Activated T-cell treated with anti-CD3 and anti-CD28 coated beads for 4 hours (primary cell): ENCODE measurements at places on chromosomes 6 and 20.

GRCh38 chr20:34712525-34713192 lies 8.5 kb downstream of the TP53INP2 start:
- no peak for DNase-seq

DNA sequence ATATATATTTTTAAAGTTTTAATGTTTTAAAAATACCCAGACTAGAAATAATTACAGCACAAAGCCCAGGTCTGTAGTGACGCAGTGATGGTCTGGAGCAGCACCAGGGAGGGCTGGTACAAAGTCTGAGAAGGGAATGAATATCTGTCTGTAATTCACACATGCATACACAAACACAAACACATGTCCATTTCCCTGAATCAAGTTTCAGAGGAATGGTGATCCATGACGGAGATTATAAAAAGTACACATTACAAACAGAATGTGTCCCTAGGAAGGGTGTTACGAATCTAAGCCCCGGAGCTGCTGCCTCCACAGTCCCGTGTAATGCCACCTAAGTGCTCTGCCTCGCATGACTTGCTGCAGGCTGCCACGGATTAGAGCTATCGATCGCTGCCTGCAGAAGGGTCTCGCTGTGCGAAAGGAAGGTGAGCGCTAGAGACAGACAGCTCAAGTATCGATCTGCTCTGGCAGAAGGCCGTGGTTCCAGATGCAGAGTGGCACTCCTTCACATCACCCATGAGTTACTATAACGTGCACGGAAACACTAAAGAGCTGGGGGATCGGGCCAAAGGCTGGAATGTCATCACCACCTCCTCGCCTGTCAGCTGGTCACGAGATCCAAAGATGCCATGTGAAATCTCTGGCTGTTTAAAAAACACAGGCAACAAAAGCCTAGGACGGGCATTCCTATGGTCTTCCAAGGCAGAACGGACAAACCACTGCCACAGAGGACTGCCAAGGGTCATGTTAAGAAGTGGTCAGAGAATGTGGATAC lies 87.1 kb downstream of the INSM1 start:
- no peak for DNase-seq

- DNase-seq: no peak
Observed at GRCh38 chr6:44222486-44223318, 693 bp upstream of the SLC29A1 start.

GRCh38 chr6:136784910-136785746 lies 7.1 kb downstream of the MAP3K5 start:
- DNase-seq: no peak

- no peak for DNase-seq
Observed at GRCh38 chr6:166774770-166775169, 147.7 kb upstream of the RPS6KA2 start.

DNA sequence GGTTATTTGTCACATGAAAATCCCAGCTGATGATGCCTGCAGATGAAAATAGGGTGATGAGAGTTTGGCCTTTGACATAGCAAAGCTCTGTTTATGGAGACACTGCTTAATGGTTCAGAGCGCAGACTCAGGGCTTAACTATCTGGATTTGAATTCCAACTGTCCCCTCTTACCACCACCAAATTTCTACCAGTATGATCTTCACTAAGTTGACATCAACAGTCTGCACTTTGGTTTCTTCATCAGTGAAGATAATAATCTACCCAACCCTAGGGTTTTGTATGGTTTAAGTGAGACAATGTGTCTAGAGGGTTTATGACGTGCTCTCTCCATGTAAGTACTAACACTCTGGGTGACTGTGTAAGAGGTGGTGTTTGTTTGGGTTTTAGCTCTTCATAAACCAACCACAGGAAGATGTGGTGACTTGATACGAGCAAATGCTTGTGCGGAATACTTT lies 151.4 kb upstream of the TNFAIP3 start:
- no peak for DNase-seq

DNA sequence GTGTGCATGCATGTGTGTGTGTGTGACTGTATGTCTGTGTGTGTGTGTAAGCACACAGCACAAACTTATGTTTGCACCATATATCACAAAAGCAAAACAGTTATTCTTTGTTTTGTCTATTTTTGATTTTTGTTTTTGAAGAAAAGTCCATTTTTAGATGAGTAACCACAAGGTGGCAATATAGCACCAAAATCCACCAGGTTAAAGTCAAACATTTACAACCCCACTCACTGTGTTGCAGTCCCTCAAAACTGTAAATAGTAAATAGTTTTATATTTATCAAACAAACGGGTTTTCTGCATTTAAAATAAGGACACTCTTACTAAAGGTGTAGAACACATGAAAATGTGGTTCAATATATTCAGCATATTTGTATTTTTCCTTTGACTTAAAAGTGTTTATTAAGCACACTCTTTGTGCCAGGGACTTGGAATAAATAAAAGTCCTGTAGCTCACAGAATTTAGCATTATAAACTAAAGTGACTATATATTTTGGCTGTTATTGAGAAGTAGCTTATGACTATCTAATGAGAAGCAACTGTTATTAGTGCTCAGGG lies 118.5 kb downstream of the GFRAL start:
- no peak for DNase-seq

GRCh38 chr6:39228992-39229767 lies at the start of gene KCNK5:
KCNK5 (minus strand) TSS chr6:39229475; CDS start chr6:39229111, 364 bp downstream.
- peak; percentile 74 for DNase-seq

DNA sequence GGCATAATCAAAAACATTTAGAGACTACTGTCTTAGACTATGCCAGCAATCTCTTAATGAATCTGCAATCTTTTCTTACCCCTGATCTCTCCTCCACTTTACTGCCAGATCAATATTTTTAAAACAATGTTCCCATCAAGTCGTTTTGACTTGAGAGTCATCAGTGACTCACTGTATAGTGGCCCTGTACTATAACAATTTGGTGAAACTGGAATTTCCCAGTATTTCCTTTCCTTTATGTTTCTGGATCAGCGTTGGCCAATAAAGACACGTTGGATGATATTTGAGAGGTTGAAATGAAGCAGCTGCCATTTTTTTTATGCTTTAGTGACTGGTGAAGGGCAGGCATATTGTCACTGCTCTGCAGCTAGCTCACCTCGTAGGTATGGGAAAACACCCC lies 10.1 kb upstream of the SMIM13 start:
- DNase-seq: no peak
